ENCODE measurements at places on chromosomes 13 and 19.

DNA sequence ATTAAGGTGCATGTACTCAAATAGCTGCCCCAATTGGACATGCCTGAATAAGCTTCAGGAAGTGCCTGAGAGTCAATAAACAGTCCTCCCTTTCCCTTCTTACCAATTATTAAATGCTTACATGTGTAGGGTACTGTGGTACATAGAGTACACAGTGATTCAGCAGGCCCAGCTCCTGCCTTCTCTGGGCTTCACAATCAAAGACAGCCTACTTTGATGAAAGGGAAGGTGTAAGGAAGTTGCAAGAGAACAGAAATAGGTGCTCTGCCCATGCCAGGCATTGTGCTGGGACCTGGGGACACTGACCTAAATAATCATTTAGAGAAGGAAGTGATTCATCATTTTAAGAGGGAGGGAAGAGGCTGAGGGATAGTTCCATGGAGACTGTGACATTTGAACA is 17.2 kb downstream of the FRY start:
- no peak for DNase-seq

DNA sequence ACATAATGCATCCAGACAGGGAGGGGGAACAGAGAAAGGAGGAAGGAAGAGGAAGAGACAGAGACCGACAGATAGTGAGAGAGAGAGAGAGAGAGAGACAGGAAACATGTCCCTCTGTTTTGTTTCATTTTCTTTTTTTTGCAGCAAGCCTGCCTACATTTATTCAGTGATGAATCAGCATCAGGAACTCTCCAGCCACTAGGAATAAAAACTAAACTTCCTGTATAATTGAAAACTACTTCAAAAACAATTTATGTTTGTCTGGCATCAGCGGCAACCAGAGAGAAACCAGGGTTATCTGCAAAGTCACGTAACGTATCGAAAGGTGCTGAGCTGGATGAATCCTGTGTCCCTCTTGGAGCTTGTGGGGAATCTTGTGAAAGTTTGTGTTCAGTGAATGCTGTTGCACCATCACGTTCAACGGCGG is 148.6 kb upstream of the SOX21 start:
- no peak for DNase-seq

DNA sequence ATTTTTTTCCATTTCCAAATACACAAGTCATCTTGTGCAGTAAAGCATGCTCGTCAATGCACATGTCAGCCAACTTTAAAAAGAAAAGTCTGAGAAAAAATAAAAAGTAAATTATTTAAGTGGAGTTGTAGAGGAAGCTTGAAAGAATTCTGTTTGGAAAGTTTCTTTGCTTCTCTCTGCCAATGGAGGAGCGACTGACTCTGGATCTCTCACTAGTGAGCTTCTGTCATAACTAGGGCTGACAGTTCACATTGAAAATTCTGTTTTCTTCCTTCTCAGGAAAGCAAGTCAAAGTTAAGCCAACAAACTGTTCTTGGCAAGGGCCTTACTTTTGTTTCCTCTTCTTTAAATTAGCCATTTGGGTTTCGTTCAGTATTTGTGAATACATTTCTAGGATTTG is 298.2 kb downstream of the POU4F1 start:
- no peak for DNase-seq

DNA sequence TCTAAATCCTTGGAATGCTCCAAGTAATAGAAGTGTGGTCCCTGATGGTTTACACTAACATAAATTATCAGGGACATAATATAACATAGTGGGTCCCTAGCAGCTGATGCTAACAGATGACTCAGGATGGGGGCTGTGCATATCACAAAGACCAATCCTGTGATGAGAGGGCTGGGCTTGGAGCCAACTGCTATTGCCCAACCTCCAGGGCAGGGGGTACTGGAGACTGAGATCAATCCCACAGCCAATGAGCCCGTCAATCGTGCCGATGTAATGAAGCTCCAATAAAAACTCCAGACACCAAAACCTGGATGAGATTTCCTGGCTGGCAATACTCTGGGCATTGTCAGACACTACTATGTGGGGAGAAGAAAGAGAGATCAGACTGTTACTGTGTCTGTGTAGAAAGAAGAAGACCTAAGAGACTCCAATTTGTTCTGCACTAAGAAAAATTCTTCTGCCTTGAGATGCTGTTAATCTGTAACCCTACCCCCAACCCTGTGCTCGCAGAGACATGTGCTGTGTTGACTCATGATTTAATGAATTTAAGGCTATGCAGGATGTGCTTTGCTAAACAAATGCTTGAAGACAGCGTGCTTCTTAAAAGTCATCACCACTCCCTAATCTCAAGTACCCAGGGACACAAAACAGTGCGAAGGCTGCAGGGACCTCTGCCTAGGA is 33.4 kb downstream of the ABCC4 start:
- no peak for DNase-seq

DNA sequence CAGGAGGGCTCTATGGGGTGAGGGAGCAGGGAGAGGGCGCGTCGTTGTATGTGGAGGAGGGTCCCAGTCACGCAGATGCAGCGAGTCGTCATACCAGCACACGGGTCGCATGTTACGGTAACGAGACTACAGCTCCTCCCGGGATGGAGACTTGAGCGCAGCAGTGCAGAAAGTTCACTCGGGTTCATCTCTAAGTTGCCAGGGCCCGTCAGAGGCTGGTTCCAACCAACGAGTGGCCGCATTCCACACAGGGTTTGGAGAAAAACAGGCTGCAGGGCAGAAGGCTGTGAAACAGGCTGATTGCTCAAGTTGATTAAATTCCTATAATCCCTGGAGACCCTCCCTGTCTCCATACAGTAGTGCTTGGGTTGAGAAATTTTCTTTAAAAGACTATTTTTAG is 21.9 kb upstream of the TTYH1 start:
- DNase-seq = no peak

GRCh38 chr13:46592385-46592784 is 39.4 kb downstream of the LRCH1 start:
- DNase-seq = no peak

DNA sequence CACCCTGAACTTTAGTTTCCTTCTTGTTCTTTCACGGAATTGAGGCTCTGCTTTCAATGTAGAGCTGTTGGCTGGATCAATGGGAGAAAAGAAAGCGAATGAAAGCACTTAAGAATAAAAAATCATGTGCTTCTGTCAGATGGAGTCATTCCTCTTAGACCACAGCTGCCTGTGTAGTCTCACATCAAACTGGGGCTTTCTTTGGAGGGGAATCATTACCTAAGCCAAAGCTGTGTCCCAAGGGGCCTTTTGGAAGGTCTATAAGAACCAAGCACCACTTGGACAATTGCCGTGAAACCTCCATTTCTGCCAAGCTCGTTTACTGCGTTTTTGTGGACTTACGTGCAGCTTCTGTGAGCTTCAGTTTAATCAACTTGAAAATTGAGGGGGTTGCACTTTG is 44.2 kb upstream of the RNF113B start:
- DNase-seq = no peak

DNA sequence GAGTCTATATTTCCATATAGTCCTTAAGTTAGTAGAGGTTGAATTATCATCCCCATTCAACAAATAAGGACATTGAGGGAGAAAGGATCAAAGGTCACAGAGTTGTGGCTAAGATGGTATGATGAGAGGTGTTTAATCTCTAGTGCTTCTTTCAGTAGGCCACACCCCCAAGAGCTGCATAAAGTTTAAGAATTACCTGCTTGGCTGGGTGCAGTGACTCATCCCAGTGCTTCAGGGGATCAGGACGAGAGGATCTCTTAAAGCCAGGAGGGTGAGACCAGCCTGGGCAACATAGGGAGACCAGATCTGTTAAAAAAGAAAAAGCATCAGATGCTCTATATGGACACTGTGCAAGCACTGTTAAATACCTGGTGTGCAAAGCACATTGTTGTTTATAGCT is 560.0 kb upstream of the KLHL1 start:
- no peak for DNase-seq

- no peak for DNase-seq
Measured at GRCh38 chr13:24005755-24006281, 108.5 kb upstream of the C1QTNF9B start.

DNA sequence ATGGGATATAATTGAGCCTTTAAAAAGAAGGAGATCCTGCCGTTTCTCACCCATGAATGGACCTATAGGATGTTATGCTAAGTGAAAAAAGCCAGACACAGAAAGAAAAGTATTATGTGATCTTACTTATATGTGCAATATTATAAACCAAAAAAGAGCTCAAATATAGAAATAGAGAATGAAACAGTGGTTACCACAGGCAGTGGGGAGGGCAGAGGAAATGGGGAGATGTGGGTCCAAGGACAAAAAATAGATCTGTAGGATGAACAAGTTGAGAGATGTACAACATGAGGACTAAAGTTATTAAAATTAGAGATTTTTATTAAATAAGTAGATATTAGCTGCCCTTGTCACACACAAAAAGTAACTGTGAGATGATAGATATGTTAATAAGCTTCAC is 29.1 kb downstream of the TDRD3 start:
- no peak for DNase-seq

DNA sequence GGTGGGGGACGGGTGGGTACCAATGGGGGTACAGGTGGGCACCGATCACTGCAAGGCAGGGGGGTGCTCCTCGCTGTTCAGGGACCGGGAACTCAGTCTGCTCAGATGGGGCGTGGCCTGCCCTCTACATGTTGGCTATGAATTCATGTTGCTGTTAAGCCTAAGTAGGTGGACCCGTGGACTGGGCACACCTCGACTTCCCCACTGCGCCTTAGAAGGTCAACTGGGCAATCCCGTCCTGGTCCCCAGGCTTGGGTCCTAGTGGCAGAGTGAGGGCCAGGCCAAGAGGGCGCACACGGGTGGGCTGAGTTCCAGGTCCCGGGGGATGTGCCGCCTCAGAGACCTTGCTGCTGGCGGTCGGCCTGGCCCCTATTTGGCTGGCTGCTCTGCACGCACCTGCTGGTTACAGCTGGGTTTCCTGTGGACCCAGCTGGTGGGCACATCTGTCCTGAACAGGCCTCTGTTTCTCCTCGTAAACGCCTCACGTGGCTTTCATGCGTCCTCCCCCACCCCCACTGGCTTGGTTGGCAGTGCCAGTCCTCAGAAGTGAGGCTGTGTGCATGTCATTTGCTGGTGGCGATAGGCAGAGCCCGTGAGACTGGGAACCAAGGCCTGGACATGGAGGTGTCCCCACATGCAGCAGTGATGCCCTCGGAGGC is 13.5 kb upstream of the ZNF554 start:
- no peak for DNase-seq

- no peak for DNase-seq
Measured at GRCh38 chr19:21396121-21396520, 812 bp upstream of the ZNF493 start.

- DNase-seq = no peak
Measured at GRCh38 chr19:17091758-17092333, 16.3 kb downstream of the MYO9B start.

DNA sequence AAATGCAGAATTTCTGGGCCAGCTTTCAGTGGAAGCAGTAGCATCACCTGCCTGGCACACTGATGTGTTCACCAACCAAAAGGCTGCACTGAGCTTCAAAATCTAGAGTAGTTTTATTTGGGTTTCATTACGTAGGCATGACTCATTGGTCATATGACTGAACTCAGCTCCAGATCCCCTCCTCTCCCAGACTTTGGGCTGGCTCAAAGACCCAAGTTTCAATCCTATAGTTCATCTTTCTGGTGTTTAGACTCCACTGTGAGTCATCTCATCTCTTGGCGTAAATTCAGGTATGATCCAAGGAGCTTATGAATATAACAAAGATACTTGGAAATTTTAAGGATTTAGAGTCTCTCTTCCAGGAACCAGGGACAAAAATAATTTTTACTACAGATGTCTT is 17.7 kb downstream of the ZMYM5 start:
- DNase-seq = no peak

DNA sequence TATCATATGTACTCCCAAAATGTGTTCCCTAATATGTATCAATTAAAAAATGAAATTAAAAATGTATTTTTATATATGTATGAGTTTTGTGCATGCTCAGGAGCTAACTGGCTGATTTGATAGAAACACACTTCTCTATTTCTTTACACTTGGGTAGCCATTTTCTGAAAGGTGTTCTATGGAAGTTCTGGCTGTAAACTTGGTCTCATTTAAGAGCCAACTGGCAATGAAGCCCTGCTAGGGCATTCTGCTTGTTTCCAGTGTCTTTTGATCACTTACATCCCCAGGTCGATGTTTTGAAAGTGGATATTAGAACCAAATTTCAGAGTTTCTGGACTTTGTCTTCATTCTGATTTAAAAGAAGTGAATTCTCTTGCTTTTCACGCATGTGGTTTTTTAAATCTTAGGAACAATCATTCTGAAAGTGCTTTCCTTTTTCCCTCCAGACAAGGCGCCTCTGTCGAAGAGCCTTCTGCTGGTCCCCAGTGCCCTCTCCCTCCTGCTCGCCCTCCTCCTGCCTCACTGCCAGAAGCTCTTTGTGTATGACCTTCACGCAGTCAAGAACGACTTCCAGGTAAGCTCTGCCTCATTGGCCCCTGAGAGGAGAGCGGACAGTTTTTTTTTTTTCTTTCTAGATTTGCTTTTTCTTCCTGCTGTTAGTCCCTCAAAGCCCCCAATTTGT is 20.1 kb downstream of the GPR18 start:
- no peak for DNase-seq

GRCh38 chr13:20402881-20403280 is 122.8 kb downstream of the CRYL1 start:
- no peak for DNase-seq

DNA sequence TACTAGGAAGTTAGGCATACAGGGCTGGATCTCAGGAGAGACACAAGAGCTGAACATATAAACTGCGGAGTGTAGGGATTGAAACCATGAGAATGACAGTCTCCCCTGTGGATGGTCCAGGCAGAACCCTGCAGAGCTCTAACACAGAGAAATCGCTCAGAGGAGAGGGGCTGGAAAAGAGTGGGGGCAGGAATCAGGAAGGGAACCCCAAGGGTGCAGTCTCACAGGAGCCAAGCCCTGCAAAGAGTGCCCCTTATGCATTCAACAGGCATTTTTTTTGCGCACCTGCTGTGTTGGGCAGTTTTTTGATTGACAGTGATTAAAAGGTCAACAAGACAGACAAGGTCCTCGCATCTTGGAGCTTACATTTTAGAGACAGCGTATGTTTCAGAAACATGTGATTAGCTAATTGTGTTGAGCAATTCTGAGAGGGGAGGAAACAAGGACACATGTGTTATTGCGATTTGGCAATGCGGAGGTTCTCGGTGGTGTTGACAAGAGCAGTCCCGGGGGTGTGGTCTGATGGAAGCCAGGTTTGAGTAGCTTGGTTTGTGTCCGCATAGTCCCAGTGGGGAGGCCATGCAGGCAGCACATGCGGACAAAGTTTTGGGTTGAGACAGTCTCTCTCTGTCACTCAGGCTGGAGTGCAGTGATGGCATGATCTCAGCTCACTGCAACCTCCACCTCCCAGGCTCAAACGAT is 182.6 kb upstream of the IRS2 start:
- no peak for DNase-seq
